ENCODE measurements at places on chromosomes 6 and 20. TPM values are rescaled to one million over a fixed set of nuclear protein-coding genes. Genes with fewer than 3 reads are reported as not detected.

DNA sequence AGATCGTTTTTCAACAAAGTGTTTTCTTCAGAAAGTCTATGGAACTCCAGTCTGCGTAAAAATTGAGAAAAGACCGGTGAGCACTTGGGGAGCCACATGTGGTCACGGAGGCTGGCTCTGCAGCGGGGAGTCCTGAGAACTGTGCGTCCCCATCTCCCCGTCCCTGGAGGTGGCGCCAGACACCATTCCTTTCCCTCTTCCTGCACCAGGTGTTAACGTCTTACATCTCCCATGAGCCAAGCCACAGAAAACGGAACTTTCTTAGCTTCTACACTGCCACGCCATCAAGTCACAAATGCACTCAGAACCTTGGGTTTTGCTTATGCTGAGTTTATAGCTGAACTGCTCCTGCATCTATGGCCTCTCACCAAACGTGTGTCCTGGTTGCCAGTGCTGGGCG, 62.6 kb downstream of the GINS1 start:
- no peak for DNase-seq

DNA sequence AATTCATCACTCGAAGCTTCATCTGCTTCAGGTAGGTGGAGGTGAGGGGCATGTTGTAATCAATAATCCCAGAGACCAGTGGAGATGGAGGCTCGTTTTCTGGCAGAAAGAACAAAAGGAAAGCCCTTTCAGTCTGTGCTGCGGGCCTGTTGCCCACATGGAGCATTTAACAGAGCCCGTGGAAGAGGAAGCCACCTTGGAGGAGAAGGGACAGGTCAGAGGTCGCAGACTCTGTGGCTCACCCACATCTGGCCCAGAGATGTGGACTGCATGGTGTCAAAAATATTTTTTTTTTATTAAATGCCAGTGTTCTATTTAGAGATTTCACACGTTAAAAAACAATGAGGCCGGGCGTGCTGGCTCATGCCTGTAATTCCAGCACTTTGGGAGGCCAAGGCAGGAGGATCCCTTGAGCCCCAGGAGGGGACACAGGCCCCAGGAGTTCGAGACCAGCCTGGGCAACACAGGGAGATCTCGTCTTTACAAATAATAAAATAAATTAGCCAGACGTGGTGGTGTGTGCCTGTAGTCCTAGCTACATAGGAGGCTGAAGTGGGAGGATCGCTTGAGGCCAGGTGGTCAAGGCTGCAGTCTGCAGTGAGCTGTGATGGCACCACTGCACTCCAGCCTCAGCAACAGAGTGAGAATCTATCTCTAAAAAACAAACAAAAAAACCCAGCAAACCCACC, 73.6 kb downstream of the NOL4L start:
- peak; percentile 42 for DNase-seq

- DNase-seq = no peak
Observed at GRCh38 chr20:58340853-58341252, 31.3 kb downstream of the RAB22A start.

GRCh38 chr6:84652356-84653026, 111.9 kb downstream of the TBX18 start:
- DNase-seq = no peak

- no peak for DNase-seq
Observed at GRCh38 chr6:166852451-166852975, 103.8 kb downstream of the RNASET2 start.

- no peak for DNase-seq
Observed at GRCh38 chr6:19028201-19028600, 641.1 kb downstream of the RNF144B start.

- no peak for DNase-seq
Observed at GRCh38 chr6:138769102-138769676, 4.4 kb upstream of the CCDC28A start.

DNA sequence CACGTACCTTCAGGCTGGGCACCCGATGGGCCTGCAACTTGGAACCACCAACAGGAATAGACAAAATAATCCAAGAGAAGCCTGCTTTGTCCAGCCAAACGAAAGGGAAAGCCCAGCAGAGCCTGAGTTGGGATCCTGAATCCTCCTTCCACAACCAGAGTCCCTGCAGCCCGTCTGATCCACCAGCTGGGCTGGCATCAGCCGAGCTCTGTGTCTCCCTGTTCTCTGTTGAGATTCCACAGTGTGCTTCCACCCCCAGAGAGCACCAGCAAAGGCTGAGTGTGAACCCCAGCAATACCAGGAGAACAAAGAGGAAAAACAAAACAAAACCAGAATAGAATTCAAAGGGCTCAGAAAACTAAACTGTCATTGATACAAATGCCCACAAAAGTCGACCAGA, 104.2 kb upstream of the PRND start:
- no peak for DNase-seq

DNA sequence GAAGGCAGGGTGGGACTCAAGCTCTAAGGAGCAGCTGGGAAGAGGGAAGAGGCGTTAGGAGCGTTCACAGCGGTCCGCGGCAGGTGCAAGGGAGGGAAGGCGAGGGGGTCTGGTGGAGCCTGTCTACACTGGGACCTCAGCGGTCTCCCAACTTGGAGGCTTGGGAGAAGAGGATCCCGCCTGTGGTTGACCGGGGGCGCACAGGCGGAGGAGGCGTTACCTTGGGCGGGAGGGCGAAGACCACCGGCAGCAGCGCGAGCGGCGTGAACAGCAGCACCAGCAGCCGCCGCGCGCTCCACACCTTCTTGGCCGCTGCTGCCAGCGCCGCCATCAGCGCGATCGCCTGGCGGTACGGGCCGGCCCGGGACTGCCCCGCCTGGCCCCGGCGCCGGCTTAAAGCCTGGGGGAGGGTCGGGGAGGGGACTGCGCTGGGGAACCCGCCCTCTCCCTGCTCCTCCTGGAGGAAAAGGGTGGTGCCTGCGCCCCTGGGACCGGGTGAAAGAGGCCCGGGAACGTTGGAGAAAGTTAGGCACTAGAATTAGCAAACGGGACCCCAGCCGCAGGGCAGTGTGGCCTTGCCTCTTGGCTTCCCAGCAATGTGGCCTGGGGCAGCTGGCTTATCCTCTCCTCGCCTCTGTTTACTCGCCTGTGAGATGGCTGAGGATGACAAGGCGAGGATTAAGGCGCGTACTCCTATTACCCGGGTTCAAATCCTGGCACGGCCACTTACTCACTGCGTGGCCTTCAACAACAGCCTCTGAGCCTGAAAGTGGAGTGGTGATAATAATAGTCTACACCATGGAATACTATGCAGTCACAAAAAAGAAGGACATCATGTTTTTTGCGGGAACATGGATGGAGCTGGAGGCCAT, at the start of gene SLC13A3:
SLC13A3 (minus strand) TSS at position 369 of the 872 bp plus-strand sequence; CDS start at position 331, 38 bp downstream.
- DNase-seq = no peak

- DNase-seq = no peak
Observed at GRCh38 chr6:169782966-169783365, 31.5 kb downstream of the ERMARD start.

DNA sequence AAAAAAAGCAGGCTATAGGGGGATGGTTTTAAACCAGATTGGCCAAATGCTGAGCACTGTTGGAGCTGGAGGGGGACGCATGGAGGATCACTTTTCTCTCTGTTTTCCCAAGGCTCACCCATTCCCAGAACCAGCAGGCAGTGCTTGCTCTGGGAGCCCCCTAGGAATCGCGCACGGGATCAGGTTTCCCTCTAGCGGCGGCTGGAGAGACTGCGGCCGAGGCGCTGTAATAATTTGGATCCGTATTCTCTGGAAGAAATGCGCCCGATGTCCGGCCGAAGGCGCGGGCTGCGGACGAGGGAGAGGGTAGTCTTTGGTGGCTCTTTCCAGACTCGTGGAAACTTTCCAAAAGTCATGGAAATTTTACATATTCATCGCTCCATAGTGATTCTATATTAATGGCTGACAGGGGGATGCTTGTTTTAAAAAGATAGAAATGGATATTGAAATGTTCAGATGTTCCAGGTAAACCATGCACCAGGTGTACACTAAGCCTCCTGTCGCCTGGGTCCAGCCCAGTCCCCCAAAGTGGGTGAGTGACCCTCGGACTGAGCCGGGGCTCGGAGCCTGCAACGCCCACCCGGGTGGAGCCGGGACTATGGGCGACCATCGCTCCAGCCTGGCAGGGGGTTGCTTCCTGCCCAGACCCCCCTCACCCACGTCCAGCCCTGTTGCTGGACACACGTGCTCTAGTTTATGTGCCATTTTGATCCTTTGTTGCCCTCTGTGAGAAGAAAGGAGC, 78.7 kb upstream of the PHACTR3 start:
- peak; percentile 81 for DNase-seq

DNA sequence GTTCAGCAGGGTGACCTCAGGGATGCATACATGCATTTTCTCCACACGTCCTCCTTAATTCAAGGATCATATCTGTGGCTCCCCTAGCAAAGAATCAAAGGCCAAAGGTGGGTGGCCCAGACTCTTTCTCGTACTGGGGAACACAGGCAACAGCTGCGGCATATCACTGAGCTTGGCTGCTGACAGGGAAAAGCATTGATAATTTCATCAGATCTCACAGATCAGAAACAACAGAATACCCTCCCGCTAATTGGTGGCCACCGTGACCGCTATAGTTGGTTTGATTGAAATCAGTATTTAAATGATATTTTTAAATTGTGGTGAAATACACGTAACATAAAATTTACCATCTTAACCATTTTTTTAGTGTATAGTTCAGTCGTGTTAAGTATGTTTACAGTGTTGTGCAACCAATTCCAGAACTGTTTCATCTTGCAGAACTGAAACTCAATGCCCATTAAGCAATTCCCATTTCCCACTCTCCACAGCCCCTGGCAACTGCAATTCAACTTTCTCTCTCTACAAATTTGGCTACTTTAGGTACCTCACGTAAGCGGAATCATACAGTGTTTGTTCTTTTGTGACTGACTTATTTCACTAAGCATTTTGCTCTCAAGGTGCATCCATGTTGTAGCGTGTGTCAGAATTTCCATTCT, 74.7 kb upstream of the TMEM170B start:
- no peak for DNase-seq

DNA sequence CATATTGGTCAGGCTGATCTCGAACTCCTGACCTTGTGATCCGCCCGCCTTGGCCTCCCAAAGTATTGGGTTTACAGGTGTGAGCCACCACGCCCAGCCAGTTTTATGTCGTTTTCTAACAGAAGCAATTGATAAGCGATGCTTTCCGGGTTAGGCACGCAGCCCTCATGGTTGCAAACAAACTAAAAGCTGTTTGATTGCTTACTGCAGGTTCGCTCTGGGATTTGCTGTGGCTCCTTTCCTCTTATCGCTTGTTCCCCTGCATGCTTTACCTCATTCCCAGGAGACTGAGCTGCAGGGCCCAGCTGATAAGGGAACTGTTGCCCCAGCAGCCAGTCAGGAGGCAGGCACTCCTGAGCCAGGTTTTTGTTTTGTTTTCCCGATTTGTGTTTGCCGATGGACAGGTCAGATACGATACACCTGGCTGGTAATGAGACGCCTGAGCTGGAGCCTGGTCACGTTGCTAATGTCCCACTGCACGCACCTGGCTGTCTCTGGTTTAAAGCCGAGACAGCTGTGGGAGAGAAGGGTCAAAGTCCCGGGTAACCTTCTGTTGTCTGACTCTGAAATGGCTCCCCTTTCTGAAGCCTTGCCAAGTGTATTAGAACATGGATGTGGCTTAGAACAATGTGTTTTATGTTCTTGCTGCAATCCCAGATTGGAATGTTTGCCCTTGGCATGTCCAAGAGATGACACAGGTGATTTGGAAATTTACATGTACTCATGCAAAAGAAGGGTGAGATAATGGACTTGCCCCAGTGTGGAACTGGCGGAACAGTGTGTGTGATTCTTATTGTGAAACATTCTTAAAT, 19.9 kb downstream of the DSP start:
- no peak for DNase-seq

DNA sequence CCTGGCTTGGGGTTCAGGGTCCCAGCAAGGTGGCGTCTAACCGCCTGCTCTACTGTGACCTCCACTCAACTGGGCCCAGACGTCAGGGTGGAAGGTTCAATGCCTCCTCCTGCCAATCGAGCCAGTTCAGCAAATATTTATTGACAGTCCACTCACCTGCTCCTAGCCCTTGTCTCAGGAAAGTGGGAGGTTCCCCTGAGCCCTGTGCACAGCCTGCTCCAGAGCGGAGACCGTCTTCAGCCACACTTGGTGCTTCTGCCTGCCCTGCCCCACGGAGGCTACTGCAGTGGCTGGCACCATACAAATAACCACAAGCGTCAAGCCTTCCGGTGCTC, 6.1 kb downstream of the CCDC167 start:
- DNase-seq = no peak

DNA sequence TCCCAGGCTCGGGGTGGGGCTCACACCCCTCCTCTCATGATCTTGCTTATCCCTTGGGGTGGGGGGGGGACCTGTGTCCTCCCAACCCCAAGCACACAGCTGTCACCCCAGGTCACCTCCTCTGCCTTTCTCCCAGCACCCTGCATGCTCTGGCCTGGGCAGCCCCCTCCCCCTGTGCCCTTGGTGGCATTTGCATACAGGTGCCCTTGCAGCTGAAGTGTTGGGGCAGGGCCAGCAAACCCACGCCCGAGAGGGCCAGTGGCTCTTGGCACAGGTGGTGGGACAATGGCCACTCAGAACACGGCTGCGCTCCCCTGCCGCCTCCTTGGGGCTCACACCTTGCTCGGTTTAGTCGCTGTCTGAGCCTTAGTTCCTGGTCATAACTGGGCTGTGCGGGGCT, 11.3 kb upstream of the MYT1 start:
- peak; percentile 32 for DNase-seq

GRCh38 chr20:62745279-62745951, 36.8 kb downstream of the NTSR1 start:
- no peak for DNase-seq

GRCh38 chr6:146047371-146047770, 18.5 kb downstream of the GRM1 start:
- no peak for DNase-seq

- DNase-seq = no peak
Observed at GRCh38 chr20:51360451-51361201, 181.9 kb downstream of the NFATC2 start.

GRCh38 chr20:6590891-6591637, 176.4 kb upstream of the BMP2 start:
- DNase-seq = no peak

- DNase-seq = peak; percentile 11
Observed at GRCh38 chr6:35044761-35045421, 96.2 kb downstream of the TCP11 start.

GRCh38 chr20:62015540-62016288, 50.0 kb downstream of the TAF4 start:
- DNase-seq = no peak

DNA sequence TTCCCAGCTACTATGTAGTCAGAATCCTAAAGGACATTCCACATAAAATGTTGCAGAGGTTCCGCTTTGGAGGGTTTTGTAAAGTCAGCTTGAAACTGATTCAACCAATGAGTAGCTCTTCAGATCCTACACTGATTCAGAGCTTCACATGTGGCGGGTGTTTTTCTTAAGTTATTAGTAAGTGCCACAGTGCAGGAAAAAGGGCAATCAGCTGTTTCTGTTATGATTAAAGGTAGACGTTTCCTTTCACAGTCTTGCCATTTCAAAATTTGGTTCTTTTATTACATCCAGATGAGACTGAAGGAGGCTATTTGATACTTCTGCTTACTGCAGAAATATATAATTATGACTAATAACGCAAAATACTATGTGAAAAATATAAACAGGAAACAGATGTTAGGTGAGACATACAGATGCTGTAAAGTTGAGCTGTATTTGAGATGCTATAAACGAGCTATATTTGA, 443.9 kb downstream of the CDKAL1 start:
- no peak for DNase-seq

Gene TRERF1
- total RNA-seq = 9.5 TPM

Gene PTP4A1
- total RNA-seq = 27.0 TPM

Gene OR2J2
- not detected for total RNA-seq

Gene CD24
- 8.0 TPM for total RNA-seq

Gene PRRC2A
- total RNA-seq = 164 TPM

Gene MOCS3
- 3.2 TPM for total RNA-seq

Gene PRRT1
- 7.0 TPM for total RNA-seq

Gene PCIF1
- total RNA-seq = 33.3 TPM

Gene CST4
- total RNA-seq = not detected

Measured in aorta (tissue), 5 donors.